ENCODE measurements at places on chromosomes 6 and 20. TPM values are rescaled to one million over a fixed set of nuclear protein-coding genes. Genes with fewer than 3 reads are reported as not detected.

GRCh38 chr6:57117796-57118195, 27.8 kb downstream of the ZNF451 start:
- DNase-seq = no peak

DNA sequence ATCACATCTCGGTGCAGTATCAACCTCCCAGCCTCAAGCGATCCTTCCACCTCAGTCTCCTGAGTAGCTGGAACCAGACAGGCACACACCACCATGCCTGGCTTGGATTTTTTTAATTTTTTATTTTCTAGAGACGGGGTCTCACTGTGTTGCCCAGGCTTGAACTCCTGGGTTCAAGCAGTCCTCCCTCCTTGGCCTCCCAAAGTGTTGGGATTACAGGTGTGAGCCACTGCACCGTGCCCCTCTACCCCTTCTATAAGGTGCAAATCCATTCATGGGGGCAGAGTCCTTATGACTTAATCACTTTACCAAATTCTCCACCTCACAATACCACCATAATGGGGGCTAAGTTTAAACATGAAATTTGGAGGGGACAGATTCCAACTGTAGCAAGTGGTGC, 37.7 kb downstream of the TMEM181 start:
- no peak for DNase-seq

- DNase-seq = peak; percentile 26
Measured at GRCh38 chr20:25372584-25373336, 17.9 kb downstream of the ABHD12 start.

GRCh38 chr20:48769069-48769983, 58.5 kb downstream of the PREX1 start:
- DNase-seq = peak; percentile 96

GRCh38 chr6:81668615-81669047, 83.8 kb downstream of the TENT5A start:
- DNase-seq = no peak

GRCh38 chr6:120116343-120116742, 766.8 kb upstream of the MAN1A1 start:
- DNase-seq = no peak

DNA sequence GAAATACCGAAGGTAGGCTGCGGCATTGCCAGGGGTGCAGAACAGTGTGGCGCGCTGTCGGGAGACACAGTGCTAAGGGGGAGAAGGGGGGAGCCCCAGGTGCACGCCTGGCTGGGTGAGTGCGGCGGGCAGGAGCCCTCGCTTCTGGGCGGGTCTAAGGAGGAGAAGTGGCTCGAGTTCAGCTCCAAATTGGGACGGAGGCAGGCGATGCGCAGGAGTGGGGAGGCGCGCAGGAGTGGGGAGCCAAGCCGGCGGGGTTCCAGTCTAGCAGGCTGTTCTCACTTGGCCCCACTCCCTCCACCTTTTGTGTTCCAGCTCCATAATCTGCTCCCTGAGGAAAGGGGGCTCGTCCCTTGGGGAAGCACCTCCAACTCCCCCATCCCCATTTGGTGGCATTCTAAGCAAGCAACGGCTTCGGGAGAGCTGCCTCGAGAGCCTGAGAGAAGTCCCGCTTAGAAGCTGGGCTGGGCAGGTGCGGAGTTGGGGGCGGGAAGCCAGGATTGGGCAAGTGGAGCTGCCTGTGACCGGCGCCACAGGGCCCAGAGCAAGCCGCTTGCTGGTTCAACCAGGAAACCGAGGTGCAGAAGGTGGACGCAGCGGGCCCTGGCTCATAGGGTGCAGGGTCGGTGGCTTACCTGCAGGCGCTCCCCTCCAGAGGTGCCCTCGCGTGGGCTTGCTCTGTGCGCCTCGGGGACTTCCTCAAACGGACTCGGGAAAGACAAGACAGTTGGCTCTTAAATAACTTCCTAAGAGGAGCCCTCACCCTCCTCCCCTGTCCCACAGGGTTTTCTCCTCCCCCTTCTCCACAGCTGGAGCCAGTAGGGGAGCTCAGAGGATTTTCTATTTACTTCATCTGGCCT, at the start of gene F13A1:
Gene F13A1, minus strand, starts transcription at position 711 of the 860 bp plus-strand sequence. CDS start 1,998 bp downstream, outside the sequence.
- peak; percentile 12 for DNase-seq

DNA sequence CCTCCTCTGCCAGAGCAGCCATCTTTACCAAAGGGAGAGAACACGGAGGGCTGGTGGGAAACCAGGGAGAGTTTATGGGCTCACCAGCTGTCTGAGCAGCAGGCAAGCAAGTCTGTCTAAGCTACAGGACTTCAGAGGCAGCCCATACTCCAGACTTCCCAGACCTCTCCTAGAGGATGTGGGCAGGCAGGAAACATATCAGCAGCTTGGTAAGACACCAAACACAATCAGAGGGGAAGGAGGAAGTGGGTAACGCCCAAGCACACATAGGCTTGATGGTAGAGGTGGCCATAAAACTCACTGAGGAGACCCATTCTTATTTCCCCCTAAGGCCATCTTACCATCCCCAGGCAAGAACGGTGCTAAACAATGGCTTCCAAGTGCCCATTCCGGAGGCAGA, 143.1 kb upstream of the ARID1B start:
- DNase-seq = no peak

- no peak for DNase-seq
Measured at GRCh38 chr20:7933346-7933745, 6.9 kb downstream of the HAO1 start.

- DNase-seq = peak; percentile 52
Measured at GRCh38 chr6:170344631-170345576, 38.3 kb downstream of the FAM120B start.

- no peak for DNase-seq
Measured at GRCh38 chr20:24418731-24419130, 50.7 kb upstream of the SYNDIG1 start.

DNA sequence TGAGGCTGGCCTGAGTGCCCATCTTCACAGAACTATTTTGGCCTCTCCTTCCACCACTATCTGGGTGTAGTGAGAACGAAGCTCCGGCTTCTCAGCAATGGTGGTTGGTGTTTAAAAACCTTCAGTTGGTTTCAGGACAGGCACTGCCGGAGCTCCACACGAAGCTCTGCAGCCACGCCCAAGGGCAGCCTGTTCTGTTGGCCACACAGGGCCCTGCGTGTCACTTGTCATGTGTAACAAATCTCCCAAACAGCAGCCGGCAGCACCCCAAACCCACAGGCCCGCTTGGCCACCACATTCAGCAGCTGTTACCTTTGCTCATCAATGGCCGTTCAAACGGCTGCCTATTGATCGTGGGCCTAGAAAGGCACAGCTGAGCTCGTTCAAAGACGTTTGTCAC, 97.5 kb downstream of the ERMARD start:
- no peak for DNase-seq

- no peak for DNase-seq
Measured at GRCh38 chr6:49336514-49337131, 126.4 kb downstream of the MMUT start.

DNA sequence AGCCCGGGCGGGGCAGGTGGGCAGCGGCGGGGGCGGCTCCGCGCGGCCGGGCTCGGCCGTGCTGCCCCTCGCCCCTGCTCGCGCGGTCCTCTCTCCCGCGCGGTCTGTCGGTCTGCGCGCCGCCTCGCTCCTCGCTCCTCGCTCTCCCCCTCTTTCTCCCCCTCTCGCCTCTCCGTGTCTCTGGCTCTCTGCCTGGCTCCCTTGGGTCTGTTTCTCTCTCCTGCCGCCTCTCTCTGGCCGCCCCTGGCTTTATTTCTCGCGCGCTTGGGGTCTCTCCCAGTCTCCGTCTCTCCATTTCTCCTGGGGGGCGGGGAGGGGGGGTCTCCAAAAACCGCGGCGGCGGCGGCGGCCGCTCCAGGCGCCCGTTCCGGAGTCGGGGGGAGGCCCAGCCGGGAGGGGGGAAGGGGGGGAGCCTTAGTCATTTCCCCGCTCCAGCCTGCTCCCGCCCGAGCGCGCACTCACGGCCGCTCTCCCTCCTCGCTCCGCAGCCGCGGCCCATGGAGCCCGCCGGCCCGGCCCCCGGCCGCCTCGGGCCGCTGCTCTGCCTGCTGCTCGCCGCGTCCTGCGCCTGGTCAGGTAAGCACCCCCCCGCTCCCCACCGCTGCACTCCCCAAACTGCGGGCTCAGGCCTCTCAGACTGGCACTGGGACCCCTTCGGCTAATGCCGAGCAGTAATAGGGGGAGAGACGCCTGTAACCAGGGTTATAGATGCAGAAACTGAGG, at the start of gene SIRPA:
Gene SIRPA, plus strand, starts transcription at position 457 of the 723 bp plus-strand sequence. Its CDS starts 41 bp downstream, at position 498.
- peak; percentile 26 for DNase-seq

GRCh38 chr20:60187683-60188082, 229.5 kb downstream of the CDH26 start:
- DNase-seq = no peak

DNA sequence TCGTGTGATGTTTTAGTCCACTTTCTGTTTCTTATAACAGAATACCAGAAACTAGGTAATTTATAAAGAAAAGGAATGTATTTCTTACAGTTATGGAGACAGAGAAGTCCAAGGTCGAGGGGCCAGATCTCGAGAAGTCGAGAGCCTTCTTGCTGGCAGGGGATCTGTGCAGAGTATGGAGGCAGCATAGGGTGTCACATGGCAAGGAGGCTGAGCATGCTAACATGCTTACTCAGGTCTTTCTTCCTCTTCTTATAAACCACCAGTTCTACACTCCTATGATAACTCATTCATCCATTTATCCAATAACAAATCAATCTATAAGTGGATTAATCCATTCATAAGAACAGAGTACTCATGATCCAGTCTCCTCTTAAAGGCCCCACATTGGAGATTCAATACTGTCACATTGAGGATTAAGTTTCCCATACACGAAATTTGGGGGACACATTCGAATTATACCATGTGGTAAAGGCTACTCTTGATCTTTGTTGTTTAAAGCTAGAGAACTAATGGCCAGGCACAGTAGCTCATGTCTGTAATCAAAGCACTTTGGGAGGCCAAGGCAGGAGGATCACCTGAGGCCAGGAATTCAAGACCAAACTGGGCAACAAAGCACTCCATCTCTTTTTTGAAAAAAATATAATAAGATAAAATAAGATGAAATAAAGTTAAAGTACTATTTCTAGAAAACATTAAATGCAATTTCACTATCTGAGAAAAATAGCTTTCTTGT, 2.1 kb downstream of the GOPC start:
- peak; percentile 34 for DNase-seq

DNA sequence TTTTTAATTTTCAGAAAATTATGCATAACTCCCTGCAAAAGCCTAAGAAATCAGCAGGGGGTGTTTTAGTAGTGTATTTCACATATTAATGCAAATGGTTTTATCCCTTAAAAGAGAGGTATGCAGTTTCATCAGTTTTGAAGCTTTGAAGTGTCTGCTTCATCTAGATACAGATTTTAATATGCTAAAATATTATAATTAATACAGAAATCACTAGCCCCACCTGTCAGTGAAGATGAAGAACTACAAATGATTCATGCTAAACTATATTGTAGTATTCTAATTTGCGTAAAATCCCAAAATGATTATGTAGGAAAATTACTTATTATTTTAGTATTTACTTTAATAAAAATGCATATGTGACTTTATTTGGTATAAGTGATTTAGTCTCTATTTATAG, 2.9 kb upstream of the TFB1M start:
- DNase-seq = no peak

GRCh38 chr20:64157878-64158277, 6.4 kb upstream of the MYT1 start:
- DNase-seq = no peak

GRCh38 chr20:54515793-54516628, 40.6 kb downstream of the DOK5 start:
- DNase-seq = no peak

- no peak for DNase-seq
Measured at GRCh38 chr20:40698281-40698680, 9.2 kb upstream of the MAFB start.

- no peak for DNase-seq
Measured at GRCh38 chr6:152815230-152815872, 64.8 kb downstream of the VIP start.

GRCh38 chr6:21079468-21080048, 514.0 kb upstream of the SOX4 start:
- no peak for DNase-seq

ARG1 gene
- total RNA-seq = not detected

CSNK2A1 gene
- total RNA-seq = 254 TPM

GJA1 gene
- total RNA-seq = 0.09 TPM

ACSS1 gene
- 10.7 TPM for total RNA-seq

LINC00237 gene
- not detected for total RNA-seq

ELOVL2 gene
- total RNA-seq = not detected

GPR63 gene
- 1.2 TPM for total RNA-seq
